Stimulated activated CD8-positive, alpha-beta memory T cell treated with anti-CD3 and anti-CD28 coated beads, Interleukin-4, amount 100 ng/mL, for 1 hour (primary cell): ENCODE measurements at places on chromosomes 7 and 10.

- DNase-seq: no peak
These were observed 30.1 kb upstream of the PPP1R3C start for GRCh38 chr10:91662993-91663392.

GRCh38 chr7:114818501-114818900 is 103.4 kb upstream of the MDFIC start:
- DNase-seq: no peak

GRCh38 chr7:97166308-97166707 is 48.8 kb downstream of the SDHAF3 start:
- DNase-seq: no peak

DNA sequence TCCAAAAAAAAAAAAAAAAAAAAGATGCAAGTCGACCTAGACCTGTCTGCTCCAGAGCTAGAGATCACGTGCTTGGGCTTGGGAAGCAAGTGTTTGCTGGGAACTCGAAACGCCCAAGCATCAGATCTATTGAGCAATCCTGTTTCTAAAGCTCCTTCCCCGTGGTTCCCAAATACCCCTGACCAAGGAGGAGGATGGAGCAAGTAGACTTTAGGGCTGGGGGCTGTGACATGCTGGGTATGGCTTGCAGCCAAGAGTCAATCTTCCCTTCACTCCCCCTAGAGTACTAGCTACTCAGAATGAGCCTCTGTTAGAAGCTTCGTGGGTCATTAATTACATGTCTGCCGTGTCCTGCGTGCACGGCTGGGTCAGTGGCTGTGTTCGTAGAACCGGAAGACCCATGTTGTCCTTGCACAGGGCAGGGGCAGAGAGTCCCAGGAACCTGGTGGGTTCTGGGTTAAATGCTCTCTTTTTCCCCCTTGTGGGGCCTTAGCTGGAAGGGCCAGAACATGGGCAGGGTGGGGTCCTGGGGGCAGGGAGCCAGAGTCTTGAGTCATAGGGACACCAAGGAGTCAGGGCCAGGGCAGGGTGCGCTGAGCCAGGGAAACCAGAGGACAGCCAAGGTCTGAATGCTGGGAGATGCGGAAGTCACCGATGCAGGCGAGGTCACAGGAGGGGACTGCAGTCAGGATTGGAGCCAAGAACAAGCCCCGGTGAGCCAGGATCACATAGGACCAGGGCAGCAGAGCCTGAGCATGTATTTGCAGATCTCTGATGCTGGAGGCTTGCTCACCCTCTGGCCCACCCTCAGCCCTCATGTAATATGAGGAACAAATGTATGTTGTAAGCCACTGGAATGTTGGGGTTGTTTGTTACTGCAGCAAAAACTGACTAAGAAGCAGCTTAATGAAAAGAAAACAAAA is 34.6 kb upstream of the TPST1 start:
- DNase-seq: no peak

DNA sequence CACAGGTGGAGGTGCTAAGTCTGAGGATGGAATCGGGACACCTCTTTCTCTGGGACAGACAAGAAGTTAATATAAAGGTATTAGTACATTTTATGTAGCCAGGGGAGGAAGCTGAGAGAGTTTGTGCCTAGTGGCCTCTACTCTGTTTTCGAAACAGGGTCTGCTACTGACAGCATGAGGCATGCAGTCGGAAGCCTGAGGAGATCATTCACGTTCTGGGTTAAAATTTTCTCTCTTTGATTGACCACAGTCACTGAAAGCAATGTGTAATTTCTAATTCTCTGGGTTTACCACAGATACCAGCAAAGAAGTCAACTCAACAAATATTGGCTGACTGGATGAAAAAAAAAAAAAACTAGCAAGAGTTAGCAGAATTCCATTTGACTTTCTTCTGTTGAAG is 53.3 kb upstream of the KCTD7 start:
- no peak for DNase-seq

DNA sequence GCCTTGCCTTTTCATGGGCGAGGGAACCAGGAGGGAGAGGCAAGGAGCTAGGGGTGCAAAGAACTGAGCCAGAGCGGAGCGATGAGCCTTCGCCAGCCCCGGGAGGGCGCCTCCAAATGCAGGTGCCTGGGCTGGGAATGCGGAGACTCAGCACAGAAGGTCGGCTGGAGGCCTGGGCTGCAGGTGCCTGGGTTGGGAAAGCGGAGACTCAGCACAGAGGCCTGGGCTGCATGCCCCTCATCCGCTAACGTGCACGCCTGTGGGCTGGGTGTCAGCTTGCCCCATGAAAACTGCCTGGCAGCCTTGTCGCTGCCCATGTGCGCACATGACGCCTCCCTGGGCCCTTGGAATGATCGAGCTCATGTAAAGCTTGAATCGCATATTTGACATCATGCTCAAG is 51.8 kb downstream of the POM121L12 start:
- DNase-seq: no peak

GRCh38 chr10:89303161-89303560 is 1.3 kb downstream of the IFIT2 start:
- DNase-seq: no peak

- DNase-seq: no peak
These were observed 72.1 kb upstream of the TNRC18 start for GRCh38 chr7:5495581-5496375.

DNA sequence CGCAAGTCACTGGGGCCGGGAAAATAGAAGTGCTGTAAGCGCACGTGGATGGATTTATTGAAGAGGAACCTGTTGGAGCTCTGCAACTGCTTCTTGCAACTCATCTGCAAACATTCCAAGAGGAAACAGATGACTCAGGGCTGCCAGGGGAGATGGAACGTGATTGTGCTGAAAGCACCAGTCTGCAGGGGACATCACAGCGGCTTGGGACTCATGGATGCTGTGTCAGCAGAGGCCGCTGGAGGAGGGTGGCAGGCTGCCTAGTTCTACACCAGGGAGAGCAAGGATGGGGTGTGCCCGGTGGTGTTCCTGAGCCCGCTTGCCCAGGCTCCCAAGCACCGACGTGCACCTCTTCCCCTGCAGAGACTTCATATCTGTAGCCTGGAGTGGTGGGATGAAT is 515.7 kb downstream of the TCERG1L start:
- DNase-seq: no peak

DNA sequence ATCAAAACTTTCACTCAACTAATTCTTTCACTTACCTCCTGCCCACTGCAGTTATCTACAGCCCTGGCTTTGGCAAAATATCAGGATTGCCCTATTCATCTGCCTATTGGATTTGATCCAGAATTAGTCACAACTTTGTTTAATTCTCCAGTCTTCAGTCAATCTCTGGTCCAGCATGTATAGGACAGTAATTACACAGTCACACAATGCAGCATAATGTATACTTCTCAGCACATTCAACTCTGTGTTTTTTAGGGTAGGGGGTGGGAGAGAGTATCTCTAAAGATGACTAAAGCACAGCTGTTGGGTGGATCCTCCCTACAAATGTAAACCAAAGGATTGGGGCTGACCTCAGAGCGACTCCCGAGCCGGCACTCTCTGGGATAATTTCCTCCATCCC is 17.7 kb upstream of the NRP1 start:
- no peak for DNase-seq

GRCh38 chr7:91043924-91044645 is 220.1 kb upstream of the FZD1 start:
- no peak for DNase-seq

DNA sequence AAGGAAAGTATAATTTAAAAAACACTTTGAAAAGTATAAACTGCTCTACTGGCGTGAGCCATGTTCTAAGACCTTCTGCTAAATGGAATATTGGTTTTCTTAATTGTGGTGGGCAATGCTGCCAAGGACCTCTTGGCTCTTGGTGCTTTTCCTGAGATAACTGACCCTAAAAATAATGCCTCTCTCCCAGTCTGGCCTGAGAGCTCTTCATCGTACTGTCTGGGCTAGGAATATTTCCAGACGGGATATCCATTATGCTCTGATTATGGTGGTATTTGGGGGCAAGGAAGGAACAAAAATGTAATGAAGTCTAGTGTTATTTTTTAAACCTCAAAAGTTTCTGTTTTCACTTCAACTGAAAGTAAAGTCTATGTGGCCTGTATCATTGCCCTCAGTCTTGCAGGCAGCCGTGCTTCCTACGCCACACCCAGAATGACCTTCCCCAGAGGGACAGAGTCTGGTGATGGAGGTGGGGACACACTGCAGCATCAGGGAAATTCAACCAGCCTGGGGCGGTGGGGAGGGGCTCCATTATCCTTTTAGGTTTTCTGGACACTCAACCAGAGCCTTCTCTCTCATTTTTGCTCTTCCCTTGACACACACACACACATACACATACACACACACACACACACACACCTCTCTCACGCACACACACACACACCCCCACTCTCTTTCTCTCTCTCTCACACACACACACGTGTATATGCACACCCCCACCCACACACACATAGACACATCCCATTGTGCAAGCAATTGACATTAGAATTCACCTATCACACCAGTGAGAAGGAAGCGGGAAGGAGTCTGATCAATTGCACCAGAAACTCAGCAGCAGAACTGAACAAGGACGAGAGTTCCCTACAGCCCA is 99.6 kb downstream of the LRRC18 start:
- DNase-seq: no peak

- DNase-seq: no peak
These were observed 4.3 kb downstream of the CAMK1D start for GRCh38 chr10:12353399-12354242.

- no peak for DNase-seq
These were observed 8.2 kb downstream of the MAT1A start for GRCh38 chr10:80281292-80281691.

DNA sequence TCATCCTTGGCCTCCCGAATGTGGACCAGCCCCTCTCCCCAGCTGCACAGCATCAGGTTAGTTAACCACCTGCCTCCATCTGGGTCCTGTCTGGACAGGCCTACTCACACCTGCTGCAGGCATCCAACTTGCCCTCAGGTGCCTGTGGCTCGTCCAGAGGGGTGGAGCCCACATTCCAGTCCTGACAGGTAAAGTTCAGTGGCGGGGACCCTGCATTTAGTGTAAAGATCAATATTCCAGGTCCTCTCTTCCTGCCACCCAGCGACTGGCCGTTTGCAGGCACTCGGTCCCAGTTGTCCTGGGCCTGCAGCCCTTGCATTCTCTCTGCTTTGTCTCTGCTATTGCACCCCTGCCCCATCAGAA is 15.0 kb downstream of the HTRA1 start:
- DNase-seq: no peak

GRCh38 chr10:84286695-84287094 is 41.7 kb upstream of the CCSER2 start:
- no peak for DNase-seq

DNA sequence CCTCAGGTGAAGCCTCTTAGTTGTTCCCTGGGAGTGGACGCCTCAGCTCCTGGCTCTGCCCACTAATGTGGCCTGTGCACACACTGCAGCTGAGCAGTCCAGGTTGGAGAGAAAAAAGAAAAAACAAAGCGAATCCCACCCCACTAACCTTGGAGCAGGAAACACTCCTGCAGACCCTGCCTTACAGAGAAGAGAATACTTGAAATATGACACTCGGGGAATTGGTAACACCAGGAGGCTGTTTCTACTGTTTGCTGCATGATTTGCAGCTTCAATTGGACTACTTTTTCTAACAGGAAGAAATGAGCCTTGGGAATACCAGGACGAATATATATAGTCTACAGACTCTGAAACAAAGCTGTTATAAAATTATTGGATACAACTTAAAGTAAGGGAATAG is 22.2 kb downstream of the CDHR3 start:
- no peak for DNase-seq

GRCh38 chr10:44278837-44279324 is 106.0 kb downstream of the CXCL12 start:
- DNase-seq: no peak

DNA sequence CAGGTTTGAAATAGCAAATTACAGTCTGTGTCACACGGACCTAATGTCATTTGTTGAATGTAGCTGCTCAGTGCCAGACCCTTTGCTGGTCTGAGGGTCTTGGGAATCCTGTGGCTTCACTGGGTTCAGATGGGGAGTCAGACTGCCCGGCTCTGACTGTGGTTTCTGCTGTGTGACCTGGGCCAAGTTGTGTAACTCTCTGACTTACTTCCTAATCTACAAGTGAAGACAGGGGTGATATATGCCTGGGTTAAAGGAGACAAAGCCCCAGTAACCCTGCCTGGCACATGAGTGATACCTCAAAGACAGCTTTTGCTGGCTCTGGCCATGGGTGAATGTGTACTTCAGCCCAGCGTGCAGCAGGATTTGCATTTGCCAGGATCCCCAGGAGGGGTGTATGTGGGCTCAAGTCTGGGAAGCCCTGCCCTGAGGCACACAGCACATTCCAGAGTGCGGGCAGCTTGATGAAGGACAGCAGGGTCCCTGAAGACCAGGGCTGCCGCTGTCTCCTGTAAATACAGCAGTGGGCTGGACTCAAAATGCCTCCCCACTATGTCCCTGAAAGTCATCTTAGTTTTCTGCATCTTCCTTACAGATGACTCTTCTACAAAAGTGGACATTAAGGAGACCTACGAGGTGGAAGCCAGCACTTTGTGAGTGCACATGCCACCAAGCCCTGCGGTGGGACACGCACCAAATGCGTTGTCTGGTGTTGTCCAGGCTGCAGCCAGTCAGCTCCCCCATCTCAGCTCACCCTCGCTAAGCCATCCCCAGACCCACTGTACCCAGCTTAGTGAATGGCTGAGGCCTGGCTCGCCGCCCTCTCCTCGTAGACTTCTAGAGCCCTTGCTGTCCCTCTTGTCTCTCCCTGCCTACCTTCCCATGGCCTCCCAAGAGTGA is 16.4 kb downstream of the NACAD start:
- no peak for DNase-seq

- no peak for DNase-seq
These were observed 828 bp upstream of the MALSU1 start for GRCh38 chr7:23298141-23298881.

- no peak for DNase-seq
These were observed 442.6 kb upstream of the TEX47 start for GRCh38 chr7:89238156-89238555.

GRCh38 chr10:70589762-70590654 is 12.5 kb downstream of the PRF1 start:
- no peak for DNase-seq

DNA sequence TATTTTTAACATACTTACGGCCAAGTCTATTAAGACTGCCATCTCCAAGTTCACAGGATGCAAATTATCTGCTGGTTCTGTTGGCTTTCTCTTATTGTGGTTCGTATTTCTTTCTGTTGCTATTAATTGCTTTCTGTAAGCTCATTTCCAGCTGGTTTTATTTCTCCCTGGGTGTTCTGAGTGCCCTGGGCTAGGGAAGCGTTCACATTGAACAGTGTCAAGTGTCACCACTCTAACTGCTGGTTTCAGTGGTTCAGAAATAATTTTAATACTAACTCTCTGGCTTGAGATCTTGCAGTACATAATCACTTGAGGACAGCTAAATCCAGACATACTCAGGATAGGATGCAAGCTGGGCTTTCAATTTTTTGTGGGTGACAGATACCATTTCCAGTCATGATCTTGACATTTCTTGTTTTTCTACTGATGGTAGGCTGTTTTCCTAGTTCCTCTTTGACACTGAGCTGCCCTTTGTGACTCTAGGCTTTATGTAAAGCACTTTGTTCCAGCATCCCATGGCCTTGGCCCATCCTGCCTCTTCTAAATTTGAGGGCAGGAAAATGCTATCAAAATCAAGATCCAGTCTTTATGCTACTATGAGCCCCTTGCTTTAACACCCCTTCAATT is 117.6 kb downstream of the SNX13 start:
- no peak for DNase-seq
